ENCODE measurements at places on chromosomes 1 and 21.

GRCh38 chr1:183931646-183932271 lies 105.8 kb downstream of the COLGALT2 start:
- no peak for DNase-seq

GRCh38 chr1:117205368-117205767 lies 5.4 kb downstream of the VTCN1 start:
- no peak for DNase-seq

GRCh38 chr1:13754510-13755103 lies 54.6 kb downstream of the PRDM2 start:
- no peak for DNase-seq

- peak; percentile 54 for DNase-seq
Observed at GRCh38 chr1:223683586-223684487, 18.3 kb upstream of the CAPN8 start.

DNA sequence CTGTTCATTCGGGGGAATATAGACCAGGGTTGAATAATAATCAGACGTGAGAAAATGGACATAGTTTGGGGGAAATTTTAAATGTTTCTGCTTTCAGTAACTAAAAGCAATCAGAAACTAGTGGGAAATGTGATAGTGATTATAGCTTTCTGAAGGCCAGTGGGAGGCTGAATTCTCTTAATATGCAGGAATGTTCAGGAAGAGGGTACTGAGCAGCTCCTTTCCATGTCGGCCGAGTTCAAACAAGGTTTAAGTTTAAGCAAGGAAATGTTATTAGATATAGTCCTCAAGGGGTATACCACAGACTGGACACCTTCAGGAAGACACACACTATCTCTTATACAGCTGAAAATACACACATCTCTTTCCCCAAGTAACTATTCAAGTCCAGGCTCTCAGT lies 105.5 kb downstream of the HHAT start:
- no peak for DNase-seq

DNA sequence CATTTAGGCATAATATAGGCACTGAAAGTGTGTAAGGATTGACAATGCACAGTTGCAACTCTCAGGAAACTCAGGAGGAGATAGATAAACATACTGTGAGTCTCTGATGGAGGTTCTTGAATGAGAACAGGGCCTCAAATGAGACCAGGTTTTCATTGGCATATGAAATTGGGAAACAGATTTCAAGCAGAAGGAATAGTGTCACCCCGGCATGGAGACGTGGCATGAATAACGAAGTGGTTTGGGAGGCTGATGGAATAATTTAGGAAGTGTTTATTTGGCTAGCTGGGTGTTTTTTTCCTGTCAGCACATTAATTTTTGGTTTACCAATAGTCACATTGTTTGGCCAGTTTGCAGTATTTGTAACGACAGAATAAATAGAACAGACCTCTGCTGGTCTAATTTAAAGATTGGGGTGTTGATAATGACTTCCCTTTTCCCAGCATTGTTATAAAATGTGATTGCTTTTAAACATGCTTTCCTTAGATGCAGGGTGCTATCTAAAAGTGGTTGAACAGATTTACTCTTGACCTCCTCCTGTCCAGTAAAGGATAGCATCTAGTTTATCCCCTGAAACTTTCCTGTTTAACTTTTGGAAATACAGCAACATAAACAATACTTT lies 132.0 kb downstream of the C1orf21 start:
- no peak for DNase-seq

DNA sequence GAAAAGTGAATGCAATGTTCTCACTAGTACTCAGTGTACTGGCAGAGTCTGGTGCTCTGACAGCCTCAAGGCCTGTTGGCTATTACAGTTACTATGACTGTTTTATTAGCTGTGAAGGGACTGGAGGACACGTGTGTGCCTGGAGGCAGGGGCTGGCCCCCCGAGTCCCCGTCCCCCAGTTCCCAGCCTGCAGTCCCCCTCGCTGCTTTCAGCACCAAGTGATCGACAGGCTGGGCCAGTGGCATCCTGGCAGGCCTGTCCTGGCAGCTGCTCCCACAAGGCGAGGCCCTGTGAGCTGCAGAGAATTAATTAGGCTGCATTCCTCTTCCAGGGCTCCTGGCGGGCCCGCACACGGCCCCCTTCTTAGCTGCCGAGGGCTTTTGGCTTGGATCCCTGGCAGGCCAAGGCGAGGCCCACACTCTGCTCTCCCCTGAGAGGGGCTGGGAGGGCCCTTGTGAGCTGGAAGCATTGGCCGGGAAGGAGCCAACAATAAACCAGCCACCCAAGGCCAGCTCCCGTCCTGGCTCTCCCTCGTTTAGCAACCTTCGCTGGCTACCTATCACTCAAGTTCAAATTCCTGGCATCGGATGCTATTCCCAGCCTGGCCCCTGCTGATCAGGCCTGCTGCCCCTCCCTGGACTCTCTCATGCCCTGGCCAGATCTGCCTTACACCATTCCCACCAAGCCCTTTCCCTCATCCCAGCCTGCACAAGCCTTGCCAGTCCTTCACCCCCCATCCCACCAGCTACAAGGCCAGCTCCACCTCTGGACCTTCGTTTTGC lies 9.8 kb downstream of the EDN2 start:
- no peak for DNase-seq

DNA sequence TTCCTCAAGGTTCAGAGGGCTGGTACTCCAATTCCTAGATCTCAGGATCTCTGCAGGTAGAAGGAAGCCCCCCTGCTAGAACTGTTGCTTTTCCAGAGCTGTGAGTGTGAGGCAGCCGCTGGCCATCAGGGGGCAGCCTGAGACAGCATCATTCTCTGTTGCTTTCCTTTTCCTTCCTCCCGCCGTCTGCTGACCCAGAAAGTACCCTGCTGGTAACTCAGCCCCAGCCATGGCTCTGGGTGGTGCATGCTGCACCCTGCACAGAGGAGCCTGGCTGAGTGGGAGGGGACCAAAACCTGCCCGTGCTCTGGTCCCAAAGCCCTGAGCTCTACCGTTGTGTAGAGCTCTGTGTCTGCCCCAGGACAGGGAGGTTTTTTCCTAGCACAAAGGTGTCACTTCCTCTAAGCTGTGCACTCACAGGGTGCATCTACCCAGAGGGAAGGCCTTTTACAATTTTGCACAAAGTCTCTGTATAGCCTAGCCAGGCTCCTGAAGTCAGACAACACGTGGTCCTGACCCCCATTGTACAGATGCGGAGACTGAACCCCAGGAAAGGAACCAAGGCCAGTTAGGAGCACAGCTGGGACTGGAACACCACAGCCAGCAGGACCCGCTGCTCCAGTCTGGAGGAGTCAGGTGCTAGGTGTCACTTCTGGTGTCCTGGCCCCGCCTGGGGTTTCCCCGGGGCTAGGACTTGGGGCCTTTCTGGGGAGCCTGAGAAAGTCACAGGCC lies 5.6 kb upstream of the FAM131C start:
- DNase-seq: peak; percentile 81

Measured in GM12865 (cell line).